Stimulated activated CD8-positive, alpha-beta memory T cell treated with anti-CD3 and anti-CD28 coated beads, Interleukin-4, amount 100 ng/mL, for 1 hour (primary cell): ENCODE measurements at places on chromosomes 11 and 22.

GRCh38 chr22:21041937-21042336 is 3.8 kb upstream of the LRRC74B start:
- no peak for DNase-seq

DNA sequence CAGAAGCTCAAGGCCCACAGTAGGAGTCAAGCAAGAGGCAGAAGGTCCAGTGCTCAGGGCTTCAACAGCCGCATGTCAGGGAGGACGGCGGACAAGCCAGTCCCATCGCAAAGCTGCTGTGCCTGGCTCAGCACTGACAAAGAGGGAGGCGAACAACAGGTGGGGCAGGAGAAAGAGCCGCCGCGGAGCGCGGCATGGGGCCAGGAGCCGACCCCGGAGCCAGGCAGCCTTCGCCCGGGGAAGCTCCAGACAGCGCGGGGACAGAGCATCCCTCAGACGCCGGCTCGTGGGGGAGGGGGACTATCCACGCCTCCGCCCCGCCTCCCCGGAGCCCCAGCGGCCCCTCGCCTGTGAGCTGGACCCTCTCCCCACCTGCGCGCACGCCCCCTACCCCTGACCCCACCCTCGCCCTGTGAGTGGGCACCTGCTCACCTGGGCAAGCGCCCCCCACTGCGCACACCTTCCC is 369 bp downstream of the DHCR7 start:
- DNase-seq: no peak

DNA sequence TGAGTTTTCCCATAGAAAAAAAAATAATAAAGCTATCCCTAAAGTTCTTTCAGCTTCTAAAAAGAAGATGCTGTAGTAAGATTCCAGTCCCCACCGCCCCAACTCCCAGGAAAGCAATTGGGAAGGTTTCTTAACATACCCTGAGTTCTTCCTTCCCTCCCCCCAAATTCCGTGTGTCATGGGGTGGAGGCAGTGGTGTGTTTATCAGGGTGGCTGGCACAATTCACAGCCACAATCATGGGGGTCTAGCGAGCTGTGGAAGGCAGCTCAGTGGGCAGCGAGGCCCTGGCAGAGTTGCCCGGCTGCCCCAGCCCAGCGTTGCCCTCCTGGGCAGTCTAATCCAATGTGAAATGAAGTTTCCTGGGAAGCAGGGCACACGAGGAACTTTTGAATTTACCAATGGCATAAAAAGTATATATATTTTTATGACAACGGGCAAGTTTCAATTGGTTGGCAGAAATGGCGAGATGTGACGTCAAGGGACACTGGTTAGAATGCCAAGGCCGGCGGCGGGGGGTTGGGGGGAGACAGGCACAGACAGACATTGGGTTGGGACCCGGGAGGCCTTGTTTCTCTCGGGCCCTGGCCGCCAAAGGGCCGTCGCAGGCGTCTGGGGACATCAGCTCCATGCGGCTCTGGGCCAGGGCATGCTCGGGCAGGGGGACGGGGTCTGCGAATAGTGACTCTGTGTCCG is 80.7 kb upstream of the PPARA start:
- DNase-seq: no peak

GRCh38 chr11:90699791-90700400 is 477.0 kb upstream of the CHORDC1 start:
- no peak for DNase-seq
